ENCODE measurements at places on chromosomes 3 and 15. TPM values are rescaled to one million over a fixed set of nuclear protein-coding genes. Genes with fewer than 3 reads are reported as not detected.

Gene TNFAIP8L3
- total RNA-seq = 5.0 TPM

Gene WDR82
- 67.7 TPM for total RNA-seq

Gene TIMP4
- total RNA-seq = 2.6 TPM

Gene FOXL2
- 0.26 TPM for total RNA-seq

Gene FAM98B
- total RNA-seq = 6.8 TPM

Gene CD96
- not detected for total RNA-seq

Gene USF3
- 5.1 TPM for total RNA-seq

Gene TIGIT
- total RNA-seq = not detected

Gene TYRO3
- total RNA-seq = 3.9 TPM

Gene LTF
- under 0.01 TPM for total RNA-seq

Gene CPLX3
- not detected for total RNA-seq

Gene COLQ
- under 0.01 TPM for total RNA-seq

Gene MCTP2
- total RNA-seq = 20.0 TPM

Gene UBA7
- 0.53 TPM for total RNA-seq

Gene ZNF660
- total RNA-seq = 0.26 TPM

Gene COX5A
- 66.6 TPM for total RNA-seq

Gene GP5
- under 0.01 TPM for total RNA-seq
